Amygdala (tissue), 56 donors: ENCODE measurements at places on chromosomes 11 and 22.

DNA sequence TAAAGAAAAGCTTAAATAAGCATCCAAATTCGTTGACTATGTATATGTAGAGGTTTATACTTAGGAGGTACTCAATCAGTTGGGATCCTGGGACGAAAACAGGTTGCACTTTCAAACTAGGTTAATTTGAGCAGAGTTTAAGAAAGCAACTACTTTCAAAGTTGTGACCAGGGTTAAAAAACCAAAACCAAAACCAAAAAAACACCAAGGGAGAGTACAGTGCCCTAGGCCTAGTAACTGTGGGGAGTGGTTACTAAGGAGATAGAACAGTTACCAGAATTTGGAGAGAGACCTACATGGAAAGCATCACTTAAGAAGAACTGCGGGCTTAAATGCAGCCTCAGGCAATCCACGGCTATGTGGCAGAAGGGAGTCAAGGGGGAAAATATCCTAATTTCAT lies 148.3 kb downstream of the JRKL start:
- DNase-seq: no peak

- no peak for DNase-seq
These were observed 54.0 kb downstream of the C11orf91 start for GRCh38 chr11:33646629-33647028.

- no peak for DNase-seq
These were observed 385.9 kb upstream of the ANO5 start for GRCh38 chr11:21806947-21807346.

DNA sequence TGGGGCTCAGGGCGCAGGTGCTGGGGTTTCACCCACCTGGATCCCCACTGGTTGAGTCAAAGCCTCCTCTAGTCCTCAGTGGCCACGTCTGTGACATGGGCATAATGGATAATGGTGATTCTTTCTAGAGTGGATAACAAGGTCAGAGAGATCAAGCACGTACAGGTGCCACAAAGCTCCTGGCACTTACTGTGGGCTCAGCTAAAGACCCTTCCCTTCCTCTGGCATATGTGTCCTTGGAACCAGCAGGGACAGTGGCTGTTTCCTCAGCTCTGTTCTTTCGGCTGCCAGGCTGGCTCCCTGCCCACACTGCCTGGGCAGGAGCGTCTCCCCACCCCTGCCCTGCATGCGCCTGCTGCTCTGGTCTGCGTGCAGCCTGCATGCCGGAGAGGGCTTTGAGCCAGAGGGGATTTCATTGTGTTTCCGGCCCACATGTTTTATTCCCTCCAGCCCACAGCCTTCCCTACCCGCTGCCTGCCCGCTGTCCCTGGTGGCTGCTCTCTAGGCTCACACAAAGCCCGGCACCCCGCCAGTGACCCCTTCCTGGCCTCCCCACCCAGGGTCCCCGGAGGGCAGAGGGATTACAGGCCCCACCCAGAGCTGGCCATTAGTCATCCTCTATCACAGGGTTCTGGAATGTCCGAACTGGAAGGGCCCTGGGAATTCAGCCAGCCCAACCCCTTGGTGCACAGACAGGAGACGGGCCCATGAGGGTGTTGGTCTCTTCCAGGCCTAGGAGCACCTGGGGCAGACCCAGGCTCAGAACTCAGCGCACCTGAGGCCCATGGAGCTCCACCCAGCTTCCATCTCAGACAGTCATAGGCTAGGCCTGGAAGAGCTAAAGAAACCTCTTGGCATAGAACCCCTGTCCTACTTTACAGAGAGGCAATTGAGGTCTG lies 55.3 kb upstream of the GCAT start:
- peak; percentile 21 for DNase-seq

DNA sequence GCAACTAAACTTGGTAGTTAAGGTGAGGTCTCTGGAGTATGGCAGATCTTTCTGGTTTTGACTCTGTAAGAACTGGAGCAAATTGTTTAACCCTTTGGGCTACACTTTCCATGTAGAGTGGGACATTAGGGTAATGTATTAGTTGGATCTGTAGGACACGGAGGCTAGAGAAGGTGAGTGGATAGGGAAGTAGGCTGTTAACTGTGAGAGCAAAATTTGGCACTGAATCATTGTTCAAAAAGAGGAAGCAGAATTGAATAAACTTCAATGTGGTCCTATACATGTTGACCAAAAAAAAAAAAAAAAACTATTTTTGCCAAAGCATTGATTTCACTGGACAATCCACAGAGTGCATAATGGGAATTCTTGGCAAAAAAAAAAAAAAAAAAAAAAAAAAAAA lies 370.2 kb upstream of the CHORDC1 start:
- DNase-seq: no peak

- no peak for DNase-seq
These were observed 6.4 kb upstream of the JAM3 start for GRCh38 chr11:134062265-134063123.

DNA sequence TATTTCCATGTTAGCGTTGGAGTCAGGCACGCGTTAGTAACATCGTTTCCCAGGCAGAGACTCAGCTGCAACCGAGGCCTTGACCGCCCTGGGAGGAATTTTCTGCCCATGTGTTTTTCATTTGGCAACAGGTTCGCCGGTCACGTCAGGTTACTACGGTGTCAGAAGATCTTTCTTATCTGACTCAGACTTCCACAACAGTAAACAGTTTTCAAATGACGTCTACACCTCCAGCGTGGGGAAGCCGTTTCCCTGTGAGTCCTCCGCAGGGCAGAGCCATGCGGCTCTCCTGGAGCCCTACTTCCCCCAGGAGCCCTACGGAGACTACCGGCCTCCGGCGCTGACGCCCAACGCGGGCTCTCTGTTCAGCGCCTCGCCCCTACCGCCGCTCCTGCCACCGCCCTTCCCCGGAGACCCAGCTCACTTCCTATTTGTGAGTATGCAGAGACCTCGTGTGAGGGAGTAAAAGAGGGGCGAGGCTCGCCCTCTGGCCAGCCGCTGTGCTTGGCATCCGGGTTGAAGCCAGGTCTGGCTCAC lies 14.3 kb upstream of the POU2AF3 start:
- DNase-seq: no peak

DNA sequence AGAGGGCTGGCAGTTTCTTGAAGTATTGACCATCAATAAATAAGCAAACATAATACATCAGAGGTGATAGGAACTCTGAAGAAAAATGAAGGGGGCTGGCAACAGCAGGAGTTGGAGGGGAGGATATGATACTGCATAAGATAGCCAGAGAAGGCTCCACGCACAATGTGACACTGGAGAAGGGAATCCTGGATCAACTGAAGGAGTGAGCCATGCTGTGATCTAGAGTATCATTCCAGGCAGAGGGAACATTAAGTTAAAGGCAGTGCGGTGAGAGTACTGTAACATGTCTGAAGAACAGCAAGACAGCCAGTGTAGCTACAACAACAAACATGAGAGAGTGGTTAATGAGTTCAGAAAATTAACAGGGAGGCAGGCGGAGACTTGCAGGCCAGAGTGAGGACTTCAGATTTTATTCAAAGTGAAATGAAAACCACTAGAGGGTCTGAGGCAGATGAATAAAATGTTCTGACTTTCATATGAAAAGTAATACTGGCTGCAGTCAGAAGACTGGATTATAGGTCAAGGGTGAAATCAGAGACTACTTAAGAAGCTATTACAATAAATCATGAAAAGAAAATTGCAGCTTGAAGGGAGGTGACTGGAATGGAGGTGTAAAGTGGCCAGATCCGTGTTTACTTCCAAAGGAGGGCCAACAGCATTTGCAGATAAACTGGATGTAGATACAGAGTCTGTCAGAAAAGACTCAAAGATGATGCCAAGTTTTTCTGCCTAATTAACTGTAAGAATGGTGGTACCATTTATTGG lies 49.4 kb downstream of the RRAS2 start:
- DNase-seq: no peak

GRCh38 chr22:25212337-25212736 lies 7.1 kb upstream of the CRYBB2 start:
- no peak for DNase-seq

- no peak for DNase-seq
These were observed 4.2 kb upstream of the MPPED1 start for GRCh38 chr22:43407591-43407990.

- no peak for DNase-seq
These were observed 404.4 kb upstream of the ANO3 start for GRCh38 chr11:25927411-25927953.

- DNase-seq: no peak
These were observed 135.4 kb downstream of the ADAMTS15 start for GRCh38 chr11:130583801-130584211.

DNA sequence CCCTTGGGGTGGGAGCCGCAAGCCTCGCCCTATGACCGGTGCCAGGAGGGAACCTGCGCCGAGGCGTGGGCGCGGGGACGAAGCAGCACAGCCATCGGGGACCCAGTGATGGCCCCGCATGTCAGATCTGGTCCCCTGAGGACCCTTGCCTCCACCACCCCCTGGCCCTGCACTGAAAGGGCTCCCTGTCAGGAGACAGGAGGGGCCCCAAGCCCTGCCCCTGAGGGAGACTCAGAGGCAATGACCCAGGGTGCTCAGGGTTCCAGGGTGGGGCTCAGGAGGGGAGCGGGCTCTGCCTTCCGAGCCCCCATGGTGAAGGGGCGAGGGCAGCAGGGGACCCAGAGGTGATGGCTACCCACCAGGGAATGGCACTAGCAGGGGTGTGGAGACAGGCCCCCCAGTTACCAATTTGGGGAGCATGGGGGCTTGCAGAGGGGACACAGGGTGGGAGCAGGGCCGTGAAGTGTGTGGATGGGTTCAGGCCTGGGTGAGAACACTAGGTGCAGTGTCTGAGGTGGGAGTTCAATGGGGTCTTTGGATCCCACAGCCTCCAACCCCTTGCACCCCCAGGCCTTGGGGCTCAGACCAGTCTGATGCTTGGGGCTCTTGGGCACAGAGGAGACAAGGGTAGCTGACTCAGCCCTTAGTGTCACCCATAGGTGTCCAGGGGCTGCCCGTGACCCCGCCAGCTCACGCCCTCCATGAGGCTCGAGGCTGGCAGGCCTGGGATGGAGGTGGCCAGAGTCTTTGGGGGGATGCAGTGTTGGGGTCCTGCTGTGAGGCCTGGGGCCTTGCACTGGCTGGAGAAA lies 499 bp downstream of the LRRC56 start:
- no peak for DNase-seq

GRCh38 chr11:111417011-111417765 lies 38.1 kb upstream of the POU2AF1 start:
- no peak for DNase-seq

- DNase-seq: no peak
These were observed 146.3 kb downstream of the SNX19 start for GRCh38 chr11:130769782-130770535.

DNA sequence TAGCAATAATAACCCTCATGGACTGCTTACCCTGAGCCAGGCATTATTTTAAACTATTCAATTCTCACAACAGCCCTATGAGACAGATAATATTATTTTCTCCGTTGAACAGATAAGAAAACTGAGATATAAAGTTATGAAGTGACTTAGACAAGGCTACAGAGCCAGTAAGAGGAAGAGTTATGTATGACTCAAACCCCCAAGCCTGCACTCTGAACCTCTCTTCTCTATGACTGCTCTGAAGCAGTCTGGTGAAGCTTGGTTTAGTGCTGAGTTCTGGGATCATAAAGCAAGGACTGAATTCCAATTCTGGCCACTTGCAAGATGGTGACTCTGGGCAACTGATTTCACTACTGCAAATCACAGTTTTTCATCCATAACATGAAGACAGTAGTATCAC lies 34.5 kb downstream of the TNKS1BP1 start:
- DNase-seq: no peak

DNA sequence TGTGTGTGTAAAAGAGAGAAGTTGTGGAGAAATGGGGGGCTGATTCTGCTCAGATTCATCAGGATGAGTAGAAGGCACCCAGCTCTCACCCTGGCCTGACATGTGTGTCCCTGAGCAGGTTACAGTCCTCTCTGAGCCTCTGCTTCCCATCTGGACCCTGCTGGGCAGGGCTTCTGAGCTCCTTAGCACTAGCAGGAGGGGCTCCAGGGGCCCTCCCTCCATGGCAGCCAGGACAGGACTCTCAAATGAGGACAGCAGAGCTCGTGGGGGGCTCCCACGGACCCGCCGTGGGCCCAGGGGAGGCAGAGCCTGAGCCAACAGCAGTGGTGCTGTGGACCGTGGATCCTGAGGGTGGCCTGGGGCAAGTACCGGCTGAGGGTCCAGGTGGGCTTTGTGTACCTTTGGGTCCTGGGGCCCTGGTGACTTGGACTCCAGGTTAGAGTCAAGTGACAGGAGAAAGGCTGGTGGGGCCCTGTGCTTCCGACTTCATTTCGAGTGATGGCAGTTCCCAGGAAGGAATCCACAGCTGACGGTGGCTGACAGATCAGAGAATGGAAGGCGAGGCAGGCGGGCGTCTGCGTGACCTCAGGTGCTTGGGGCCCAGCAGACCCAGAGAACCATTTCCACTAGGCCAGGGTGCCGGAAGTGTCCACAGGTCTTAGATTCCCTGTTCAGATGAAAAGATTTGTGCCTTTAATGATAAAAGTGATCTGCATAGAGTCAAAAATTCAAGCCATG lies 21.9 kb downstream of the NEAT1 start:
- no peak for DNase-seq

DNA sequence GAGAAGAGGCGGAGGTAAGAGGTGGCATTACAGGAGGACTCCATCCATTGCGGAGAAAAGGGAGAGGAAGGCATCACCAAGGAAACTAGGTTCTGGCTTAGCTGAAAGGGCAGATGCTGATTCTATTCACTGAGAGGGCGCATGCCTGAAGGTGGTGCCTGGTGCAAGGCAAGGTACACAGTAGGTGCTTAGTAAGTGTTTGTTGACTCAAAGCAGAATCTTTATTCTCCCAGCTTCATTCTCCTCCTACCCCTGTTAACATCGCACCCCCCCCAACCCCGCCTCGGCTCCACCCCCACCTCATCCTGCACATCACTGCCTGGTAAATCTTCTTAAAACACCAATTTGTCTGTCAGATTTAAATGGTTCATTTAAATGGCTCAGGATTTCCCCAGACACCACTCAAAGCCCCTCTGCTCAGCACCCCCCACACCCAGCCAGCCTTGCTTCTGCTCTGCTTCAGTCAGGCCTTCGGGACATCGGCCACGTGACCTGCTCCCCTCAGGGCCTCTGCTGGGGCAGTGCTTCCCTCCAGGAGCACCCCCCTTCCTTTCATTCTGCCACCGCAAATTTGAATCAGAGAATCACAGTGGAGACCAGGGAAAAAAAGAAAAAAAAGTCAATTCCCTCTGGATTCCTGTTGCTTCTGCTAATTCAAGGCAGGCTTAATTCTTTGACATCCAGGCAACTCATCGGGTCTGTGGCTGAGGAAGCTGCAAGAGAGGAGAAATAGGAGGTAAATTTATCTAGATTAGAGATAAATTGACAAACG lies 17.8 kb upstream of the RCN1 start:
- DNase-seq: no peak

DNA sequence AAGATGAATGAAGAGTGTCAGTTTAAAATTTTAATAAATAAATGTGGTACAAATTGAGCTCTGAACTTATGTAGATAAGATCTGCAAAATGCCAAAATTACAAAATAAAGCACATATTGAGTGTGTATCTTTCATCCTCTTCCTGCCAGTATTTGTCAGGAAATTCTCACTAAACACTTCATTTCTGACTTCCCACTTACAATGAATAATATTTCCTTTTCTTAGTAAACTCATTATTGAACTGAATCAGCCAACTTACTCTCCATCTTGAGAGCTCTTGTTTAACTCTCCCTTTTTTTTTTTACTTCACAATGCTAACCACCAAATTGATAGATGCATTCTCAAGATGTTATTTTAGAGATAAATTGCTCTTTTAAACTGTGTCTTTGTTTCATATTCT lies 1230.2 kb downstream of the JRKL start:
- DNase-seq: no peak
